ENCODE measurements at places on chromosomes 13 and 19. TPM values are rescaled to one million over a fixed set of nuclear protein-coding genes. Genes with fewer than 3 reads are reported as not detected.
A peak's percentile ranks its signal among the peaks of the same experiment; 100 is the strongest.

GRCh38 chr13:46721054-46721453 is 75.9 kb downstream of the ESD start:
- DNase-seq = peak; percentile 44
- no peaks in the 10 kb centered on the region for H3K4me1 ChIP-seq
- H3K27ac ChIP-seq = no peak overlapping the region

- DNase-seq = no peak
- H3K4me3 ChIP-seq = no peak overlapping the region
- no peaks in the 10 kb centered on the region for H3K36me3 ChIP-seq
- no peaks in the 10 kb centered on the region for H3K4me1 ChIP-seq
Measured at GRCh38 chr19:34493038-34493648, 11.6 kb downstream of the WTIP start.

DNA sequence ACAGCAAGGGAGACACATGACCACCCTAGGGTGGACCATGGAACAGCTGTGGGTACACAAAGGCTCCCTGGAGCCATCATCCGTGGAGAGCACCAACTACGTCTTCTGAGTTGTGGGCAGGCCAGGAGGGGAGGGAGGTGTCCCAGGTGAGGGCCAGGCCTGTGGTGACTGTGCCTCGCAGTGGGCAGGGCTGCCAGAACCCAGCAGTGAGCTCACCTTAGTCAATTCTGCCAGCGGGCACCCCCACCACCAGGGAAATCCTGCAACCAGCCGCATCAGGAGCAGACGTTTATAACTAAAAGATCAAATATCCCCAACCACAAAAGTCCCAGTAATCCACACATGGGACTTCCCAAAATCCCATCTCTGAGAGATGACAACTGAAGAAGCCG is 19.6 kb downstream of the ELL start:
- H3K4me3 ChIP-seq = no peak overlapping the region
- H3K27me3 ChIP-seq = no peaks in the 10 kb centered on the region
- no peak overlapping the region for H3K27ac ChIP-seq
- DNase-seq = no peak
- no peaks in the 10 kb centered on the region for H3K36me3 ChIP-seq
- H3K4me1 ChIP-seq = peaks cover 86% of the 10 kb centered on the region

DNA sequence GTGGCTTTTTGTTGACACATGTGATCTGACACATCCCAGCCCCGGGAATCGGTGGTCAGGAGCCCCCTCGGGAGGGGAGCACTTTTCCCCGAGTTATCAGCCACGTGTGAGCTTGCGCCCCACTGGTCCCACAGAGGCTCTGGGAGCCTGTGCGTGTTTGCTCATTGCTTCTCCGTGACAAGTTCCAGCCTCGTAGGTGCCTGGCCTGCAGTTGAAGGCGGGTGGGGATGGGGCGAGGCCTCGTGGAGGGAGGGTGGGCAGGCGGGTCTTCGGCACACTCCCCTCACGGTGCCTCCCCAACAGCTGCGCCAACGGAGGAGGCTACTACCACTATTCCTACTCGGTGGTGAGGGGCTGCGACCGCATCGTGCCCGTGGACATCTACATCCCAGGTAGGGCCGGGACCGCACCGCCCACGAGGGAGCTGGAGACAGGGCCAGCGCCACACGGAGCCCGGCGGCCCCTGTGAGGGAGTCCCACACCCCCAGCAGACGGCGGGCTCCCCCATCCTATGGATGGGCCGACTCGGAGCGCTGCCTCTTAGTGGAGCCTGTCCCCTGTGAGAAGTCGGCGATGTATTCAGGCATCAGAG is 8.3 kb downstream of the GAMT start:
- H3K36me3 ChIP-seq = peaks cover 15% of the 10 kb centered on the region
- no peak overlapping the region for H3K27ac ChIP-seq
- no peak for DNase-seq
- no peak overlapping the region for H3K4me3 ChIP-seq

- no peaks in the 10 kb centered on the region for H3K36me3 ChIP-seq
- H3K27ac ChIP-seq = no peak within 1 kb of the TSS
- H3K27me3 ChIP-seq = no peaks in the 10 kb centered on the region
- no peak within 1 kb of the TSS for H3K4me3 ChIP-seq
- no peak for DNase-seq
Measured at GRCh38 chr13:37598597-37598996, at the start of gene POSTN. POSTN (minus strand) TSS chr13:37598768; CDS start chr13:37598726, 42 bp downstream.

DNA sequence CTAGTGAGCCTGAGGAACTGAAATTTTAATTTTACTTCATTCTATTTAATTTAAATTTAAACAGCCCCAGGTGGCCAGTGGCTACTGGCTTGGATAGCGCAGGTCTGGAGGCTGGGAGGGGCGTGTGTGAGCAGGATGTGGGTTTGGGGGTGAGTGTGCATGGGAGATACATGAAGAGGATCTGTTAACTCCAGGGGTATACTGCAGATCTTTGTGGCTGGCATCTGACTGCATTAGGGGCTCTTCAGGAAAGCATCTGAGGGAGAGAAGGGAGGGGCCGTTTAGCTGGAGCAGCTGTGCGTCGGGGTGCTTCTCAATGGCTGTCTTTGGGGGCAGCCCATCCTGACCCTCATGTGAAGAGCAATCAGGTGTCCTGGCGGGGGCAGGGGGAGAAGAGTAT is 6.8 kb downstream of the SHANK1 start:
- DNase-seq = no peak
- no peaks in the 10 kb centered on the region for H3K4me1 ChIP-seq
- peaks cover 47% of the 10 kb centered on the region for H3K27me3 ChIP-seq
- no peak overlapping the region for H3K4me3 ChIP-seq
- no peaks in the 10 kb centered on the region for H3K36me3 ChIP-seq
- H3K27ac ChIP-seq = no peak overlapping the region

DNA sequence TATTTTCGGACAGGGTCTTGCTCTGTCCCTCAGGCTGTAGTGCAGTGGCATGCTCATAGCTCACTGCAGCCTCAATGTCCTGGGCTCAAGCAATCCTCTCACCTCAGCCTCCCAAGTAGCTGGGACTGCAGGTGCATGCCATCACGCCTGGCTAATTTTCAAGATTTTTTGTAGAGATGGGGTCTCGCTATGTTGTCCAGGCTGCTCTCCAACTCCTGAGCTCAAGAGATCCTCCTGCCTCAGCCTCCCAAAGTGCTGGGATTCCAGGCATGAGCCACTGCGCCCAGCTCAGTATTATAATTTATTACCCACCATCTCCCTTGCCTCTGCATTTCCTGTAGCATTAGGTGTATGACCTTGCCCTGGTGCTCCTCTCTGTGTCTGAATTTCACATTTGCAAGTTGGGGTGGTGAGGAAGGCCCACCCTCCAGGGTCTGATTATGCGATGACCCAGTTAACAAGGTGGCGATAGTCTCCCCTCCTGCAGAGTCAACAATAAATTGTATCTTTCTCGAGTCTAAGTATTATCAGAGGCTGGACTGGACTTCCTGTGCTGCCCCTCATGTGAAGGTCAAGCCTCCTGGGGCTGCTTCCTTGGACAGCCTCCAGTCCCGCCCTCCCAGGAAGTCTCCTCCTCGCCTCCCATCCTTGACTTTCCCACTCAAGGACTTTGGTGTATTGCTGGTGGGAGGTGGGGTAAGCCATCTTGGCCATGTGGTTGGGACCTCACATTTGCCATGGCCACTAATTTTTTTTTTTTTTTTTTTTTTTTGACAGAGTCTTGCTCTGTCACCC is 1.5 kb upstream of the TUBB4A start:
- no peak overlapping the region for H3K4me3 ChIP-seq
- no peak for DNase-seq
- no peak overlapping the region for H3K27ac ChIP-seq
- H3K36me3 ChIP-seq = no peaks in the 10 kb centered on the region
- peaks cover 17% of the 10 kb centered on the region for H3K27me3 ChIP-seq
- peaks cover 10% of the 10 kb centered on the region for H3K4me1 ChIP-seq

- no peak overlapping the region for H3K27ac ChIP-seq
- H3K36me3 ChIP-seq = peaks cover 8% of the 10 kb centered on the region
- peaks cover 20% of the 10 kb centered on the region for H3K4me1 ChIP-seq
- no peak overlapping the region for H3K4me3 ChIP-seq
- no peak for DNase-seq
- H3K27me3 ChIP-seq = no peaks in the 10 kb centered on the region
Measured at GRCh38 chr13:42981317-42981716, 10.7 kb downstream of the EPSTI1 start.

GRCh38 chr13:61162106-61162505 is 253.5 kb downstream of the PCDH20 start:
- H3K36me3 ChIP-seq = no peaks in the 10 kb centered on the region
- DNase-seq = no peak
- H3K4me3 ChIP-seq = no peak overlapping the region
- no peak overlapping the region for H3K27ac ChIP-seq
- H3K4me1 ChIP-seq = no peaks in the 10 kb centered on the region

DNA sequence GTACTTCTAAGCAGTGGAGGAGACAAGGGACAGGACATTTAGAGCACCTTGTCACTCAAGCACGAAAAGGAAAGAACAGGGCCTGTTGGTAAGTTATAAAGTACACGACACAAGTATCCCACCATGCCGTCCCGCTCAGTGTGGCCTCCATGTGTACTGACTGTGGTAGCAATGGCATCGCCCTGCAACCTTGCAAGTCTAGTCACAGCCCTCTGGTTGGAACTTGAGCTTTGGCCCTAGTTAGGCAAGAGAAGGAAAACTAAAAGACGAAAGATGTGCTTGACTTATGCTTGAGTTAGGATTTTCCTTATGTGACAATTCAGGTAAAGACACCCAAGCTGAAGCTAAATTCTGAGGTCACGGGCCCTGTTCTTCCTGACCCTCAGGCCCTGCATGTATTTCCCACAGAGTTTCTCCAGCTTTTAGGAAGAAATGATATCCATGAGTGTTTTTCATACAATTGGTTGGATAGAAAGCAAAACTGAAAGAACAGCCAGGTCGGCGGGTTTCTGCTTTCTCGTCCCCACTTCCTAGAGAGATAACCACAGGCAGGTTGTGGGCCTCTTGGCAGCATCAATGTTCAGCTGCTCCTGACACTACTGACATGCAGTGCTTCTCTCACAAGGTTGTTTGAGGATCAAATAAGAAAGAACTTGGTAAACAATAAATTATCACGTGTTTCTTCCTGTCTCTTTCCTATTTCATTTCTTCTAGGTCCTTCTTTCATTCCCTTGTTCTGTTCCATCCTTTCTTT is 216.2 kb downstream of the IRS2 start:
- peaks cover 10% of the 10 kb centered on the region for H3K4me1 ChIP-seq
- no peak overlapping the region for H3K4me3 ChIP-seq
- peak; percentile 53 for DNase-seq
- H3K27ac ChIP-seq = no peak overlapping the region

GRCh38 chr19:39704181-39705044 is at the start of gene LGALS14:
LGALS14 (plus strand) TSS chr19:39704481; CDS start chr19:39704529, 48 bp downstream.
- H3K36me3 ChIP-seq = no peaks in the 10 kb centered on the region
- H3K27me3 ChIP-seq = peaks cover 5% of the 10 kb centered on the region
- peak; percentile 65 for DNase-seq
- peaks cover 43% of the 10 kb centered on the region for H3K4me1 ChIP-seq

- no peaks in the 10 kb centered on the region for H3K36me3 ChIP-seq
- H3K4me3 ChIP-seq = no peak overlapping the region
- H3K27me3 ChIP-seq = peaks cover 6% of the 10 kb centered on the region
- DNase-seq = no peak
- no peaks in the 10 kb centered on the region for H3K4me1 ChIP-seq
Measured at GRCh38 chr13:75010941-75011340, 471.0 kb downstream of the TBC1D4 start.

DNA sequence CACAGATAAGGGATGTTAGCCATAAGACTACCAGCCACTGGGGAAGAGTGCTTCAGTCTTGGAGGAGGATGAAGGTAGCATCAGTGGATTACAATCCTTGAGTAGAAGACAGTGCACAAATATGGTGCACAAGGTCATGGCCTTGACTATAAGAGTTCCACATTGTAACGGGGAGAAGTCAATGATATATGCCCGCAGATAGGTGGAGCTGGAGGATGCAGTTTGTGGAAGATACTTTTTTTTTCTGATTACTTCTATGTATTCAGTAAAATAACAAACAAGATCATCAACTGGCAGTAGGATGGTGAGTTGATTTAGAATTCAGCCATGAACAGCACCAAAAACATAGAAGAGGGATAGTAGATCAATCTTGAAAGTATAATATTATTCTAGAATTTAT is 926.8 kb upstream of the MIR17HG start:
- H3K27me3 ChIP-seq = no peaks in the 10 kb centered on the region
- H3K36me3 ChIP-seq = no peaks in the 10 kb centered on the region
- H3K4me3 ChIP-seq = no peak overlapping the region
- H3K27ac ChIP-seq = no peak overlapping the region

DNA sequence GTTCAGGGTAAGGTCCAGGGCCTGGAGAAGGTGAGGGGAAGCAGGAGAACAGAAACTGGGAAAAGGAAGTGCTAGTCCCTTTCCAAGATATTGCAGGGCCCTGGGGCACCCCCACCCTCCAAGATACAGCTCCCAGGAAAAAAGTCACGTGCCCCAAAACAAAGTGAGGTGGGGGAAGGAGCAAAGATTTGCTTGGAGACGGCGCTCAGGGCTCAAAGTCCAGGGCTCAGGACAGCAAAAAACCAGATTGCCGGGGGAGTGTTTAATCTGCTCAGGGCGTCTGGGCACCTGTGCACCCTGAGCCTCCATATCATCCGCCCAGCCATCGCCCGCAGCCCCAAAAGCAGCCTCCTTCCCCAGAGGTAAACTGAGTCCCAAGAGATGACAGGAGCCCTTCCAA is 6.3 kb downstream of the SMIM24 start:
- H3K36me3 ChIP-seq = no peaks in the 10 kb centered on the region
- peaks cover 2% of the 10 kb centered on the region for H3K27me3 ChIP-seq
- no peak for DNase-seq

DNA sequence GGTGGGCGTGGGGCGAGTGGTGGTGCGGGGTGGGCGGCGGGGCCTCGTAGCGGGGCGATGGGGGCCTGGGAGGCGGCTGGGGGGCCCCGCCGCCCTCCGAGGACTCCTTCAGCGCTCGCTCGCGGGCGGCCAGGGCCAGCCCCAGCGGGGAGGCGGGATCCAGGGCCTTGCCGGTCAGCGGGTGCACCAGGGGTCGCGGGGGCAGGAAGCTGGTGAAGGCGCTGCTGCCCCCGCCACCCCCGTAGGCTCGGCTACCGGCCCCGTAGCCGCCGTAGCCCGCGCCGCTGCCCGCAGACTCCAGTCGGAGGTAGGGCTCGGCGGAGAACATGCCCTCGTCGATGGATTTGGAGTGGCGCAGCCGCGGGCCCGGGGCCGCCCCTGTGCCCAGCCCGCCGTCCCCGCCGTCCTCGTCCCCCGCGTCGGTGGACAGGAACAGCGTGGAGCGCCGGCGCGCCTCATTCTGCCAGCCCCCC is 18.6 kb downstream of the C19orf81 start:
- no peak for DNase-seq
- no peaks in the 10 kb centered on the region for H3K36me3 ChIP-seq
- H3K27ac ChIP-seq = no peak overlapping the region
- no peaks in the 10 kb centered on the region for H3K4me1 ChIP-seq
- H3K4me3 ChIP-seq = no peak overlapping the region

ASPDH gene
- not detected for total RNA-seq

SHISA7 gene
- total RNA-seq = not detected

FXYD3 gene
- not detected for total RNA-seq

NANOS3 gene
- 2.7 TPM for total RNA-seq

CYP2A6 gene
- total RNA-seq = not detected

MYPOP gene
- 6.8 TPM for total RNA-seq

P2RY11 gene
- 28.4 TPM for total RNA-seq

RASL11A gene
- 4.8 TPM for total RNA-seq

GIPC3 gene
- 0.19 TPM for total RNA-seq

Data from activated CD4-positive, alpha-beta memory T cell treated with anti-CD3 and anti-CD28 coated beads for 36 hours (primary cell).